ENCODE measurements at places on chromosomes 2 and 18.

- DNase-seq, result no peak
Observed at GRCh38 chr2:216635701-216636550, 2.7 kb downstream of the IGFBP2 start.

- DNase-seq, result no peak
Observed at GRCh38 chr2:65786007-65786717, 353.8 kb upstream of the SPRED2 start.

- no peak for DNase-seq
Observed at GRCh38 chr2:6493669-6494068, 372.0 kb downstream of the CMPK2 start.

GRCh38 chr18:79797518-79798345 is at the start of gene KCNG2:
TSS of gene KCNG2 (plus strand) at chr18:79797938. CDS start at chr18:79863668, 65,730 bp downstream.
- DNase-seq, result no peak

GRCh38 chr2:23926750-23927571 is at the start of gene ATAD2B:
TSS of gene ATAD2B (minus strand) at chr2:23927123. CDS start at chr2:23926770, 353 bp downstream.
- peak; percentile 86 for DNase-seq

DNA sequence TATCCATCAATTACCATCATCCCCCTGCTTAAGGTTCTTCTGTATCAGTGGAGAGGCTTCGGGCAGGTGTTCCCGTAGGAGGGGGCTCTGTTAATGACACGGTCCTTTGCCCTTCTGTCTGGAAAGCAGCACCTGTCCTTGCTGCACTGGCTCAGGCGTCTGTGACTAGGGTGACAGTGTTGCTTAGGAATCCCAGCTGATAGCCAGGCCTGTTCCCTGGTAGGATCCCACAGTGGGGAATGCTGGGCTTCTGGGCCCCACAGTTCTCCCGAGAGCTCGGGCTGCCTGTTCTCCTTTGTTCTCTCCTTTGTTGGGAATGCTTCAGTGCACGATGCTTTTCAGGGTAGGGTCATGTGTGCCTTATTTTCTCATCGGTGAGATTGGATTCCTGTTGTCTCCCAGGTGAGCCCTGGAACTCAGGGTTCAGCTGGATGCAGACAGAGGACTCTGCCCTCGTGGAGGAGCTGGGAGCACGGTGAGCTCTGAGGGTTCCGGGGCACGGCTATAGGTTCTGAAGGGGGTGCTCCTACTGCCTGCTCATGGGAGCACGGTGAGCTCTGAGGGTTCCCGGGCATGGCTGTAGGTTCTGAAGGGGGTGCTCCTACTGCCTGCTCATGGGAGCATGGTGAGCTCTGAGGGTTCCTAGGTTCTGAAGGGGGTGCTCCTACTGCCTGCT is 9.6 kb downstream of the SNTG2 start:
- DNase-seq, result no peak

DNA sequence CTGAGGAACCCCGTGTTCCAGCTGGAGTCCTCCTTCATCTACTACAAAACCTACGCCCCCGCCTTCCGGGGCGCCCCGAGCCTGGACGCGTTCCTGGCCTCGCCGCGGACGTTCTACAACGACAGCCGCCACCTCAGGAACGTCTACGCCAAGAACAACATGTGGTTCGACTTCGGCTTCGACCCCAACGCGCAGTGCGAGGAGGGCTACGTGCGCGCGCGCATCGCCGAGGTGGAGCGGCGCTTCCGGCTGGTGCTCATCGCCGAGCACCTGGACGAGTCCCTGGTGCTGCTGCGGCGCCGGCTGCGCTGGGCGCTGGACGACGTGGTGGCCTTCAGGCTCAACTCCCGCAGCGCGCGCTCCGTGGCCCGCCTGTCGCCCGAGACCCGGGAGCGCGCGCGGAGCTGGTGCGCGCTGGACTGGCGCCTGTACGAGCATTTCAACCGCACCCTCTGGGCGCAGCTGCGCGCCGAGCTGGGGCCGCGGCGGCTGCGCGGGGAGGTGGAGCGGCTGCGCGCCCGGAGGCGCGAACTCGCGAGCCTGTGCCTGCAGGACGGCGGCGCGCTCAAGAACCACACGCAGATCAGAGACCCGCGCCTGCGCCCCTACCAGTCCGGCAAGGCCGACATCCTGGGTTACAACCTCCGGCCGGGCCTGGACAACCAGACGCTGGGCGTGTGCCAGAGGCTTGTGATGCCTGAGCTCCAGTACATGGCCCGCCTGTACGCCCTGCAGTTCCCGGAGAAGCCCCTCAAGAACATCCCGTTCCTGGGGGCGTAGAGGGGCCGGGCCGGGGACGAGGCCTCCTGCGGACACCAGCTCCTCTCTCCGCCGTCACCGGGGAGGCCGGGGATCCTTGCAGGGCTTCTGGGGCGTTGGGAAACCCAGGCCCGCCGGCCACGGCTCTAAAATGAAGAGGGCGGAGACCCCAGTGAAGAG is 5.3 kb upstream of the NEU4 start:
- no peak for DNase-seq

DNA sequence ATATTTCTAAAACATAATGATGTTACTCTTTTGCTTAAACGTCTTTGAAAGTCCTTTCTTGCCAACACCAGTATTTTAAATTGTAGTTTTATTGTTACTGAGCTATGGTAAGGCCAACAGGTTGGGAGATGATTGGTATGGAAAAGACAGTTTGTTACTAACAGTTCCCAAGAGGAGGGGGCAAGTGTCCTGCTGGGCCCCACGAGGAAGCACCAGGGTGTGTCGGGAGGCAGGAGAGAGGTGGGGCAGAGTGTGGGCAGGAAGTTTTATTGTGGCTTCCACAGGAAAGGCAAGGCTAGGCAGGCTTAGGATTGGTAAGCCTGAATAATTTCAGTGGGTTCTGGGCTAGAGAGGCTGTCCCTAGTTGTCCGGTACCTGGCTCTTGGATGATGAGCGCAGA is 134.3 kb downstream of the SOCS6 start:
- no peak for DNase-seq
